ENCODE measurements at places on chromosomes 7 and 10.
A peak's percentile ranks its signal among the peaks of the same experiment; 100 is the strongest.

DNA sequence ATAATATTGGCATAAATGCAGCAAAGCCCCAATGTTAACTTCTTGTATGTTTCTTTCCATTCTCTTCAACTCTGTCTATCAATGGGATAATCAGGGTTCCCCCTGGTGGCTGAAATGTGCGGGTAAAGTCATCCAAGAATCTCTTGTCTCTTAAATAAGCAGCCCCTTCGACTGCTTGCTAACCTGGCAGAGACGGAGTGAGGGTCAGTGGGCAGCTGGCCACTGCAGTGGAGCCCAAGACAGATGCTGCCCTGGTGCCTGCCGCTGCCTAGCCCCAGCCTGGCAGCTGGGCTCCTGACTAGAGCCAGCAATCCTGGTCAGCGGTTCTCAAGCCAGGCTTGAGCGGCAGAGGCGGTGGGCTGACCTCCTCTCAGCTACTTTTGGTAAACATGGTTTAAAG, 248.9 kb downstream of the COBL start:
- peak; percentile 34 for DNase-seq

DNA sequence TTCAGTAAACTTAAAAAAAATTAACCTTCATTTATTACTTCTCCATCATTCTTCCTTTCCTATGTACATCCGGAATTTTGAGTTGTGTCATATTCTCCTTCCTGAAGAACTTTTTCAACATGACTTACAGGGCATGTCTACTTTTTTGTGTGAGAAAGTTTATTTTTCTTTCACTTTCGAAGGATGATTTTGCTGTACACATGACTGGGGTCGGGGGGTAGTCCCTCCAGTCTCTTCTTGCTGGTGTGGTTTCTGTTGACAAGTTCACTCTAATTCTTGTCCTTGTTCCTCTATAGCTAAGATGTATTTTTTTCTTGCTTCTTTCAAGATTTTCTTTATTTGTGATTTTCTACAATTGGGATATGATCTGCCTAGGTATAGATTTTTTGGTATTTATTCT, 55.8 kb downstream of the INPP5A start:
- DNase-seq: no peak

DNA sequence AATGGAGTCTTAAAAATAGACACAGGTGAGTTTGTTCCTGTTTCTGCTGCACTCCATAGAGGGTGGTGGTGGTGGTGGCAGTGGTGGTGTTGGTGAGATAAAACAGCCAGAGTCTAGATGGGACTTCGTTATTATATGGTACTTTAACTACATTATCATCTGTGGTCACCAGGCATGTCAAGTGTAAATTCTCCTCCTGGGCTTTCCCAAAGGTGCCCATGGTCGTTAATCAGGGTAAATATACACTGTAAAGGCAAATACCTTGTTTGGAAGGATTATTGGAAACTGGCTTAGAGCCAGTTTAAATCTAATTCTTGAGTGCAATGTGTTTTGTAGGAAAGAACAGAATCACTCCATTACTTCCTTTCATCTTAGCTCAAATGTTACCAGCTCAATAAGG, 21.5 kb upstream of the COMMD3 start:
- DNase-seq: no peak

DNA sequence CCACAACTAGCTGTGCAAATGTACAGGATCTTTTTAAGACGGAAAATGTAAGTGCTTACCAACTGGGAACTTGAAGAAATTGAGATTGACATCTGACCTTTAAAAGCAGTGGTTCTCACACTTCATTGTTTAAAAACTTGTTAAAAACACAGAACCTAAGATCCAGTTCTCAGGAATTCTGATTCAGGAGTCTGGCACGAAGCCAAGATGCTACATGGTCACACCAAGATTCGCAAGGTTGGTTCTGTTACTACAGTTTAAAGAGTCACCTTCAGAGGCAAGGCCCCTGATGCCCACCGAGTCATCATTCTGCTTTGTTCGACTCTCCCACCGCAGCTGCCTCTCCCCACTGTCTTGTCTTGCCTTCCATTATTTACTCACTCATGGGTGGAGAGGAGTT, 113.3 kb downstream of the GLI3 start:
- no peak for DNase-seq

DNA sequence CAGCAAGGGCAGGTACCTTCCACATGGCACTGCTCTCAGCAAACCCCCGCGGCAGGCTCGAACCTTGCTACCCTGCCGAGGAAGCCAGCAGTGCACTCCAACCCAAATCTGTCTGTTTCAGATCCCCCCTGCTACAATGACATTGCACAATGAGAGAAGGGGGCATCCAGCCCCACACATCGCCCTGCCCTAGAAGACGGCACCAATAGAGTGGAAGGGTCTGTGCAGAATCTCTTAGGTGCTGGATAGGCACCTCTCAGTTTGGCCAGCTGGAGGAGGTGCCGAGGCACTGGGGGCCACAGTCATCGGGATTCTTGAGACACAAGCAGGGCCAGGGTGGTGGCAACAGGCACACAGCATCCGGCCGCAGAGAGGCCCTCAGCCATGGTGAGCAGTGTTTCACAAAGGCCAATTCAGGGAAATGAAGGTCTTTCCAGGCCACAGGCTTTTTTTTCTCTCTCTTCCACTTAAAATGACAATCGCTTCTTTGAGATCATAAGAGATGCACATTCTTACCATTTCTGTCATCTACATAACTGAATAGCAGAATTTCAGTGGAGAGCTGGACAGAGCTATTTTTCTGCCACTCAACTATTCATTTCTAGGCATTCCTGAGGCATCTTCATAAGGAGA, 281.3 kb downstream of the TNS3 start:
- DNase-seq: no peak

GRCh38 chr7:27178366-27178765, 4.2 kb upstream of the HOXA10 start:
- DNase-seq: no peak

- DNase-seq: no peak
Measured at GRCh38 chr10:119807960-119808697, 64.5 kb downstream of the MCMBP start.

DNA sequence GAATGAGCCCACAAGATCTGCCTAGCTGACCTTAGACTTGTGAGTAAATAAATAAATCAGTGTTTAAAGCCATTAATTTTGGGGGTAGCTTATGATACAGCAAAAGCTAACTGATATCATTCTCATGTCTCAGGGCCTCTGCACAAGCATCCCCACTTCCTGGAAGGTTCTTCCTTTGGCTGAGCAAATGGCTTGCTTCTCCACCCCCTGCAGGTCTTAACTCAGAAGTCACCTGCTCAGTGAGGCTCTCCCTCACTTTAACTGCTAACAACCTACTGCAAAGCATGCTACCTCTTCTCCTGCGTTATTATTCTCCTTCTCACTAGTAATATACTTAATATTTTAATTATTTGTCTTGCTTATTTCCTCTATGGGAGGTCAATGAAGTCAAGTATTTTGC, 167.3 kb downstream of the TPK1 start:
- DNase-seq: no peak

DNA sequence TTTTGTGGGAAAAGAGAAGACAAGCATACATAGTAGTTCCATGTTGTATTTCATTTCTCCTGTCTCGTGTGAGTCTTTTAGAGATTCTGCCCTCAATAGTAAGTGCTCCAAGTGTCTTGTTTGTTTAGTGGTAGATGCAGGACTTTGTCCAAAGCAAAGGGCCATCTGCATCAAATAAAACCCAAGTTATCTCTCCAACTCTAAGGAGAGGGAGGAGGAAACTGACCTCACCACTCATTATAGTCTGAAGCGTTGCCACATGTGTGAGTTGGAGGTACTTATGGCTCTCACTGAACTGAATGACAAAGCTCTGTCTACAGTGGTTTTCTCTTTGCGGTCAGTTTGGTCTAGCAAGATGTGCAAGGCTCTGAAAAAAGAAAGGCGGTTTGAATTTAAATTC, 272.6 kb downstream of the DOCK4 start:
- DNase-seq: no peak

DNA sequence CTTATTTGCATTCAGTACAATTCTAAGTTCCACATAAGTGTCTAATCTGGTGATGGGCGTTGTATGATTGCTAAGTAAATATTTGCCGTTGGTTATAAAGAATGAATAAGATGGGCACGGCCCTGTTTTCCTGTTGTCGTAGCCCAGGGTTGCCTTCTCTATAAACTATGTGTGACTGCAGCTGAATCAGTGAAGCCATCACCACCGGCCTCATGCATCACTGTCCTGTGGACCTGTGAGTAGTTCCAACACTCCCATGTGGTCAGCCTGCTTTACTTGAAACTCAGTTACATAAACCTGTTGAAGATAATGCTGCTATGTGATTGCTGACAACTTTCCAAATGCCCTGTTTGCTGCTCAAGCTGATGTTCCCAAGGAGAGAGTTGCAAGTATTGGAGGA, 21.6 kb upstream of the KLF6 start:
- peak; percentile 57 for DNase-seq

GRCh38 chr10:69800109-69800508, 1.6 kb upstream of the COL13A1 start:
- no peak for DNase-seq

DNA sequence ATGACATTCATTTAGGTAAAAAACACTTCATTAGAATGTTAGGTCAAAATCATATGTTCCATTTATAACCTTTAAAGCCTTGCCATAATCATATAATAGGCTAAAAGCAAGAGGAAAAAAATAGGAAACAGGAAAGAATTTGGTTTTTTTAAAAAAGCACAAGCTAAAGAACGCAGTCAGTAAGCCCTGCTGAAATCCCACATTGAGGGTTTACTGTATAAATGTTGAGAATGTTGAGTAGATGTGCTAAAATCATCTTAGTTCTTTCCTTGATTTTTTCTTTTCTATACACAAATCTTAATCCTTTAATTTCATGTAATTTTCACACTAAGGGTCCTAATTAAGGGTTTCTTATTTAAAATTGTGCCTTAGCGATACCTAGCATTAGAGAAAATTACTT, 133.0 kb downstream of the TSPAN12 start:
- DNase-seq: no peak

DNA sequence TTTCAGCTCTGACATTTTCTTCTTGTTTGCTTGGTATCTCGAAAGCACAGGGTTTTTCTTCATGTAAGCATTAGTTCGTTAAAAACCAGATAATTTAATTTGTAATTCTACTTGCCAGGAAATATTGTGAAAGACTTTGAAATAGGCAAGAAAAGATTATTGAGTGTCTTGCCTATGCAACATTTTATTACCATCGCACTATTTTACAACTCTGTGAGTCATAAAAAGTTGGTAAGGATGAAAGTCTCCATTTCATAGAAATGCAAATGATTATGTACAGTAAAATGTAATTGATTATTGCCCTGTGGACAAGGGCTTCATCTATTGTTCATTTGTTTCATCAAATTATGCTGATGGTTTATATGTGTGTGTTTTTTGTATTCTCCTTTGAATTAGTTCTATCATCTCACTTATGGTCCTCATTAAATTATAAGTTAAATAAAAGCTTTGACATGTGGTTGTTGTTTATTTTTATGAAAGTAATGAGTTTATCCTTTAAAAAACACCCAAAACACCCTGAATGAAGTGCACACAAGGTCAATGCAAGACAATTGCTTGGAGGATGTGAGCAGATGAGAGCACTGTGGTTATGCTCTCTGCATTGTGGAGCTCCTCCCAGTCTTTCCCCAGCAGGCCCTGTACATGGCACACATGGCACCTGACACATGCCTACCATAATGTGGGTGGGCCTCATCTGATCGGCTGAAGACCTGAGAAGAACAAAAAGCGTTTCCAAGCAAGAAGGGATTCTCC, 230.8 kb downstream of the CXCL12 start:
- DNase-seq: no peak

GRCh38 chr7:92421676-92422435, 25.4 kb upstream of the GATAD1 start:
- no peak for DNase-seq

GRCh38 chr7:71171476-71171875, 39.5 kb downstream of the GALNT17 start:
- no peak for DNase-seq

DNA sequence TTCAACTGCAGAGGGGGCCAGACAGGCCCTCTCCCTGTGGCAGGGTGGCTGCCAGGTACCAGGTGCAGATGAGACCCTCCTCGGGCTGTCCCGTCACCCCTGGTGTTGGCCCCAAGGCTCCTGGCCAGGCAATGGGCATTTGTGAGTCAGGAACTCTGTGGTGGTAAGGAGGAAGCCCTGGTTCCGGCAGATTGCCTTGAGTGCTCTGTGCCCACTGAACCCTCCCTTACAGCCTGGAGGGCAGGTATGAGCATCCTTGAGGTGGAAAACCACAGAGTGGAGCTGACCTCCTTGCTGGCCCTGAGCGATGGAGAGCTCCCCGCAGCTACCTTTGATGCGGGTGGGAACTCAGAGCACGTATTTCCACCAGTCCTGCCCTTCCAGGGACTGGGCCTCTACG, 2.0 kb downstream of the PAOX start:
- no peak for DNase-seq

DNA sequence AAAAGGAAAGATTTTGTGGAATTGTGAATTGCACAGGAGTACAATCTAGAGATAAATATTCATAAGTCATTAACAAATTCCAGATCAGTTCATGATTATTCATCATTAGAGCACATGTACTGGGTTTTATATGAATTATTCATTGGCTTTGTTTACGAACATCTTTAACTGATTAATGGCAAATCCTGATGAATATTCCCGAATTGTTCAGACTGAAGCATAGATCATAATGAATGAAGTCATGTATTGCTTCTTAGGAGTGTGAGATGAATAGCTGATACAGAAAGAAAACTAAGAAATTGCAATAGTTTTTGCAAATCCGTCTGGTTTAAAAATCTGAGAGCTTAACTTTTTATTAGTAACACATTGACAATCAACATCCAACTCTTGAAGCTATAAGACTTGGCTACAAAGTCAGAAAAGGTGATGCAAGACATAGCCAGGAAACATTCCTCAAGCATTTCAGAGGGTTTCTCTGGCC, 183.6 kb upstream of the DGKB start:
- no peak for DNase-seq

GRCh38 chr7:88200789-88201188, 19.0 kb downstream of the SRI start:
- no peak for DNase-seq

GRCh38 chr7:136087881-136088280, 110.7 kb upstream of the MTPN start:
- no peak for DNase-seq

GRCh38 chr7:90846192-90846591, 250.1 kb downstream of the CDK14 start:
- no peak for DNase-seq

DNA sequence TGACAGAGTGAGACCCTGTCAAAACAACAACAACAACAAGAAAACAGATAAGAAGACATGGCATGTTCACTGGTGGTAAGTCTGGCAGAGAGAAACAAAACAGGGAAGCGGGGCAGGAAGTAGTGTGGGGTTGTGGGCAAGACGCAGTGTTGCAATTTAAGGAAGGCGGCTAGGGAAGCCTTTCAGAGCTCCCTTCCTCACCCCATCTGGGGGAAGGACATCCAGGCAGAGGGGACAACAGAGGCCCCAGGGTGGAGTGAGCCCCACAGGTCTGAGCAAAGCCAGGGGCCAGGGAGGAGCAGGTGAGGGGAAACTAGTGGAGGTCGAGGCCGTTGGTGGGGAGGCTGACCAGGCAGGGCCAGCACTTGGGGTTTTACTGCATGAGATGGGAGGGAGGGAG, 16.8 kb downstream of the LAT2 start:
- no peak for DNase-seq
